ENCODE measurements at places on chromosomes 1 and 21.
A peak's percentile ranks its signal among the peaks of the same experiment; 100 is the strongest.

DNA sequence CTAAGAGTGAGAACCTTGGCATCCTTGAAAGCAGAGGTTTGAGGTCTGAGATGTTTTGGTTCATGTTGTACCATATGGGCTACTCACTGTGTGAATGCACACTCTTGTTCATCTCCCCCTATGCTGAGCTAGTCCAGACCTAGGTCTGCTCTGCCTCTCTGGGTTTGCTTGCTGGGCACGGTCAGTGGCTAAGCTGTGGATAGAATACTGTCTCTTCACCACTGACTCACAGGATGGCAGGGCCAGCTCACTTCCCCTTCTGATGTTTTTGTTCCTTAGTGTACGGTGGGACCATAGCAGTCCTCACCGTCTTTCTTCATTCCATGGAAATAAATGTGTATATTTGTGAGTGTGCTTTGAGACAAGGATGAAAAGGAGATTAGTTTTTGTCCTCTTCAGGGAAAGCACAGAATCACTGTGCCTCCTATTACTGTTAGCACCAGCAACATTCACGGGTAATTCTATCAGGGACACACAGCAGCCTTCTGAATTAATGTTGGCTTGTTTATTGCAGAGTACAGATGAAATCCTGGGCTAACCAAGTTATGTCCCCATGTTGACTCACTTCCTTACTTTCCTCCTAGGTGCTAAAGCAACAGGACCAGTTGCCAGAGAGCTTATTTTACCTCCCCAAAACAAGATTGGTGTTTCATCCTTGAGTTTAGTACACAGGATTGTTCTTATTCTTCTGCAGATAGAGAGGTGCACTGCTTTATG, 56.9 kb upstream of the IVNS1ABP start:
- no peak for DNase-seq

- DNase-seq: no peak
These were observed 7.5 kb upstream of the KRTAP23-1 start for GRCh38 chr21:30355906-30356305.

- no peak for DNase-seq
These were observed 1.8 kb downstream of the RAB13 start for GRCh38 chr1:153984123-153984894.

GRCh38 chr1:59366346-59366745, 69.5 kb downstream of the FGGY start:
- DNase-seq: no peak

DNA sequence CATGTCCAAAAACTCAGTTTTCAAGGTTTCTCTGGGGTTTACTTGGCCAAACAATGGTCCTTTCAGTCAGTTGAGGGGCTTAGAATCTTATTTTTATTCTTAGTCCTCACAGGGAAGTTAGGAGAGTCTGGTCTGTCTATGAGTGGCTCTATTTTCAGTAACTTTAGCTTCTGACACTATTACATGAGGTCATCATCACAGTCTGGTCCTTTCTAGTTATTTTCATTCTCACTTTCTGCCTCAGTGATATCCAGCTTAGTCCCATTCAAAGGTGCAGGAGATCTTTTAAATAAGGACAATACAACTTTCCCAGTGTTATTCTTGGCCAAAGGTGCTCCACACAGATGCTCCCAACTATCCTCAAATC, 30.0 kb upstream of the FGGY start:
- no peak for DNase-seq

DNA sequence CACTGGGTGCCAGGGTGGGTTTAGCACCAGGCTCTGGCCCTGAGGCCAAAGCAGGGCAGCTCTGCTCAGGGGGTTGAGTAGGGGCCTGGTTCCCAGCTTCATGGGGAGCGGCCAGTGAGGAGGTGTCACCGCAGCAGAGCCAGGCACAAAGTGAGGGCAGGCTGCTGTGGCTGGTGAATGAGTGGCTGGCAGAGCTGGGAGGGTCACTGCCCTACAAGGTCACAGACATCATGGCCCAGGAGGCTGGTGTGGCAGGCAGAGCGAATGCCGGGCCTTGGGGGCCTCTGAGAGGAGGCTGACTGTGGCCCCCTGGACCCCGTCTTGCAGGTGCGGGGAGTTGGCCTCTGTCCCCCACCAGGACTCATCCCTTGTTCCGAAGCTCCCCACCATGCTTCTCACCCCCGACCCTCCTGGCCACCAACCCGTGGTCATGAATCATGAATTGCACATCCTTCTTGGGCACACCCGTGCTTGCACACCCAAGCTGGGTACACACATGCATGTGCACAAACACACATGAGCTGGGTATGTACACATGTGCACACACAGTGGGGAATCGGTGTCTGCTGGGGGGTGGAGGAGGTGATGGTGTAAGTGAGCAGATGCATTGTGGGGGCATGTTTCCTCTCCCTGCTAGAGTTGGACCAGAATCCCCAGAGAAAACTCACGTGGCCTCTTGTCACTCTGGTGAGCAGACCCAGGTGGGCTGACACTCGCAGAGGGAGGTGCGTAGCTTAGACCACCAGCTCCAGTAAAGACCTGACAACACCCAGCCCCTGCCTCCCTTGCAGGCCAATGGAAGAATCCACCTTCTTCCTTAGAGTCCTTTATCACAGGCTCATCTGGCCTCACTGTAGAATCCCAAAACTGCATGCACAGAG, 4.8 kb upstream of the GNB1 start:
- no peak for DNase-seq

- no peak for DNase-seq
These were observed 479.2 kb downstream of the LTN1 start for GRCh38 chr21:28513428-28513827.

GRCh38 chr1:39562886-39563285, 13.7 kb downstream of the PABPC4 start:
- DNase-seq: no peak

GRCh38 chr1:201737352-201738060, 91.5 kb upstream of the IPO9 start:
- DNase-seq: peak; percentile 84

DNA sequence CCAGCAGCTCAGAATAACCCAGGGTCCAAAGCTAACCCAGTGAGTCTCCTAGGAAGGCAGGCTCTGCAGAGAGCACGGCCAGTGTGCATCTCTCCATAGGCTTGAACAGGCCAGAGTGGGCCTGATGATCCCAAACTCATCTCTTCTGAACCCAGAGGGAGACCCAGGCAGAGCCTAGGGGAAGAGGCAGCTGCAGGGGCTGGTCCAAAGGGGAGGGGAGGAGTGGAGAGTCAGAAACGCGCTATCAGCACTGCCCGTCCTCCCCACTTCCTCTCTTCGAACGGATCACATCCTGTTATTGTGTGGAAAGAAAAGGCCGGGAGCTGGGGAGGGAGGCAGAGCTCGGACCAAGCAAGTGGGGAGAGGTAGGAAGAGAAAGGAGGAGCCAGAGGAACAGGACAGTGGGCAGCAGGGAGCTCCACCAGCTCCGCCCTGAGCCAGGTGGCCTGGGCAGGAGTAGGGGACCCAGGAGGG, 20.2 kb downstream of the TAL1 start:
- no peak for DNase-seq

DNA sequence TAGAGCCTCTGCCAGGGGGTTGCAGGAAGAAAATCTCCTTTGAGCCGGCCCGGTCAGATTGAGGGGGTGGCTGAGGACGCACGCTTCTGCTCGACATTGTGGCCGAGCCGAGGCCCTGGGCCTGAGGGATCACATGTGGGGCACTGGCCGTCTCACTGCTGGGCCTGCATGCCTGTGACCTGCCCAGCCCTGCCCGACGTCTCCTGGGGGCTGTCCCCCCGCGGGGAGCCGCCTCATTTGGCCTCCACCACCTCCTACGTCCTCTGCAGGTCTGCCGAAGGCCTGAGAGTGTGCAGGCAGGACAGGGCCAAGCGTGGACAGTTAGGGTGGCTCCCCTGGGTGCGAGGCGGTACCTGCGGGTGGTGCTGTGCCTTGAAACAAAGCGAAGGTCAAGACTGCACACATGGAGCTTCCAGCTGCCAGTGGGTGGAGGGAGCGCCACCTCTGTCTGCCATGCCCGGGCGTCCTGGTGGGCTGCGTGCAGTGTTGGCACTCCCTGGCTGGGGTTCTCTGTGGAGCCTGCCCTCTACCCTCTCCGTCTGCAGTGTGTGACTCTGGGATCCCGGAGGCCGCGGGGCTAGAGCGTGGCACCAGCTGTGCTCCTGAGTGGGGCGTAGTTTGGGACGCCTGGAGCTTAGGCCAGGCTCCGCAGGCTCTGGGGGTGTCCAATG, 51.7 kb downstream of the PCNT start:
- DNase-seq: no peak

DNA sequence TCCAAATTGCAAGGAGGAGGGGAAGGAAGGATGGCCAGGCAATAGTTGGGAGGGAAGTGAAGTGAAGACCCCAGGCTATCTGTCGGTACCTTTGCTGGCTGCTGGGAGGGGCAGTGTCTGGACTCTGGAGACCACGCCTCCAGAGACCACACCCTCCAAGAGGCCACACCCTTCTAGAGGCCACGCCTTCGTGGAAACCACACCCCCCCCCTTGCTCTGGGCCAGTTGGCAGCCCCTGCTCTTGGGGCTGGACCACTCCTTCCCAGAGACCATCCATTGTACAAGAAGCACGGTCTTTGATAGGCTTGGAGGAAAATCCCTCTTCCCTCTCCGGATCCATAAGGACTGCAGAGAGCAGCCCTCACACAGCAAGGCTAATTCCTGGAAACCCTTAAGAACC, 73.1 kb downstream of the RYR2 start:
- no peak for DNase-seq

DNA sequence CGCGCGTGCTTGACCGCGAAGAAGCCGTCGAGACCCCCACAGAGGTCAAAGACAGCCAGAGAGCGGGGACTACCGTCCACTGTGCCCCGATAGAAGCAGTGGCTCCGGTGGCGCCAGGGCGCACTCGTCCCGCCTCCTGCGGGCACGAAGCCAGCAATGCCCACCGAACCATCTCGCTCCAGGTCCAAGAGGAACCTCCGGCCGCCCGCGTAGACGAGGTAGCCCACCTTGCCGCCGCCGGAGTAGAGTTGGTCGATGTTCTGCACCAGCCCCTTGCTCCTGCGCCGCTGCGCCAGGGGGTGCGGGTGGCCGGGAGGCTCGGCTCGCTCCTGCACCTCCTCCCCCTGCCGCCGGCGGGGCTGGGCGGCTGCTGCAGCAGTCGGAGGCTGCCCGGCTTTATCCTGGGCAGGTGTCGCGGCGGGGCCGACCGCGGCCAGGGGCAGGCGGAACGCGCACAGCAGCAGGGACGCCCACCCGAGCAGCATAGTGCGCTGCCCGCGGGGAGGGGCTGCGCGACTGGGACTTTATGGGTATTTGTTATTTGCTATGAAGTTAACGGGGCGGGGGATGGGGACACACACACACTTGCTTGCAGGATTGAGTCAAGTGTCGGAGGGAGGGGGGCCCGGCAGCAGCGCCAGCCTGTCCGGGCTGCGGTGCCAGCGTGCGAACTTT, 844 bp downstream of the ADAMTS5 start:
- no peak for DNase-seq

- peak; percentile 10 for DNase-seq
These were observed 253.2 kb downstream of the CRB1 start for GRCh38 chr1:197521118-197521739.

GRCh38 chr1:196302420-196302819, 305.8 kb downstream of the KCNT2 start:
- DNase-seq: no peak

DNA sequence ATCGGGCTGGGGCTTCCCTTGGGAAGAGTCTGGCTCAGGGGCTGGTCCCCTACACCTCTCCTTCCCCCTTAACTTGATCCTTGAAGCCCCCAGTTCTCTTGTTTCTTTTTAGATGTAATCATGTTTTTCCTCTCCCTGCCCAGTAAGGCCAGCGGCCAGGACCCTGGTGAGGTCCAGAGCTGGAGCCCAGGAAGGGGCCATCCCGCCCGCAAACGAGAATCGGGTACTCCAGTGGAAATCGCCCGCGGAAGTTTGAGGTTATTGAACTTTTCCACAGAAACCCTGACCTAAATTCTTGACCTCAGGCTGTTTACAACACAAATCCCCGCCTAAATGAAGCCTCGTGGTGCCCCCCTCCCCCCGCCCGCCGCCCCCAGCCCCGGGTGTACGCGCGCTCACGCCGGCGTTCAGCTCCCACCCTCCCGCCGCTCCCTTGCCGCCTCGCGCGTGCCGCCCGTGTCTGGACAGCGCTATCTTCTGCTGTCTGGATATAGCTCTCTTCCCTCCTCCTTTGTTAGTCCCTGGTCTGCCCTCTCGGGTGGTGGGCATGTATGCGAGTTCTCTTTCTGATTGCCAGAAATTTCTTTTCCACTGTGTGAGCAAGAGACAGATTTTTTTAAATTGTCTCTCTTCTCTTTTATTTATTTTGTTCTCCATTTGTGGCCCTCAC, 165.9 kb upstream of the CACNA1E start:
- DNase-seq: no peak

- no peak for DNase-seq
These were observed 509.6 kb upstream of the CXADR start for GRCh38 chr21:17003258-17003615.

DNA sequence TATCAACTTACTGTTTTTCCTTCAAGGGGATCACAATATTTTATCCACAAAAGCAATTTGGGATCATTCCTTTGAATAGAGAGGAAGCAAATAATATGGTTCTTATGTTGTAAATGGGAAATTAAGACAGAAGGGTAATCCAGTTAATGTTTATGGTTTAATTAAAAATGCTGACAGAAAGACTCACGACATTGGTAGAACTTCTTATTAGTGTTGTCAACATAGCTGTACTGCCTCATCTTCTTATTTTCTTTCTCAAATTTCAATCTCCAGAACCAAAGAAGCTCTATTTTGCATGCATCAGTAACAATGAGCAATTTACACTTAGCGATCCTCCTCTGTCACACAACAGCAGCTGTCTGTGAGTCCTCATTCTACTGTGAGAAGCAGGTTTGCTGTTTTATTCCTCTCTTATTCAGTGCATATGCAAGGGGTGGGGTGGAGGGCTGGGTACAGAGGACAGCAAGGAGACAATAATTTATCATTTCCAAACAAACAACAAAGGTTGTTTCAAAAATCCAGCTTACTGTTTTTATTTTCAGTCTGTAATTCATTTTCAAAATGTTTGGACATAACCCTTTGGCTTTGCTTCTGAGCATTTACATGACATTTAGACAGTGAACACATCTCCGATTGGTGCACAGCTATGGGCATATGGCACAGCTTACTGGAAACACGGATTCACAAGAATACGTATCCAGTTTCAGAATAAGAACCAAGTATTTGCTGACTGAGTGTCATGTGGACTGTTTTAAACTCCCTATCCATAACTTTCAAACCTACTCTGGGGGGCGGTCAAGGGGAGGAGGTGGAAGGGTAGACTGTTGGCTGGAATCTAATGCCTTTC, 335.9 kb downstream of the RGS7 start:
- no peak for DNase-seq

GRCh38 chr1:55048453-55049270, 9.3 kb downstream of the PCSK9 start:
- no peak for DNase-seq

GRCh38 chr1:226656601-226657277, 82.3 kb downstream of the ITPKB start:
- no peak for DNase-seq

GRCh38 chr1:168665975-168666374, 63.0 kb downstream of the DPT start:
- no peak for DNase-seq

Data from non-pigmented ciliary epithelial cell (primary cell).